ENCODE measurements at places on chromosomes 3 and 15.

DNA sequence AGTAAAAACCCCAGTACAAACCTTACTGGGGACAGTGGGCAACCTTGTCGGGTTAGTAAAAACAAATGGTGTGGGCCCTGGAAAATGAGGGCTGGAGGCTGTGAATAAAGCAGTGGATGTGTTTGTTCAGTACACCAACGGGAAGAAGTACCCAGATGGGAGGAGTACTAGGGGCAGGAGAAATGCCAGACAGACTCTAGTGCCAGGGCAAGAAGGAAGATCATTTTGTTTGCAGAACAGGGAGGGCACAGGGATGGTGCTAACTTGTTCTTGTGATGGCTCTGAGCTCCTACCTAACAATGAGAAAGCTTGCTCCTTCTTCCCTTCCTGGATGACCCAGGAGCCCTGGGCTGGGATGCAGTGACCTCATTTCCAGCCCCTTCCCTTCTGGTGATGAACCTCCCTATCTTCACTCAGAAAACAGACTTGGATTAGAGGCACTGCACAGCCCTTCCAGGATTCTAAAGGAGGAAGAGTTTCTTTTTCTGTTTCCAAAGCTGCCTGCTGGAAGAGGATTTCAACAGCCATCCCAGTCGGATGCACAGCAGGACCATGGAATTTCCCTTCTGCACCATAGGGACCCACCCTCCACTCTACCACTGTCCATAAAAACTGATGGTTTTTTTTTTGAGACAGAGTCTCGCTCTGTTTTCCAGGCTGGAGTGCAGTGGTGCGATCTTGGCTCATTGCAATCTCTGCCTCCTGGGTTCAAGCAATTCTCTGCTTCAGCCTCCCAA, 6.1 kb downstream of the RASSF1 start:
- DNase-seq, result no peak

- no peak for DNase-seq
These were observed 552.6 kb upstream of the GOLIM4 start for GRCh38 chr3:168648321-168648720.

- DNase-seq, result no peak
These were observed 162.3 kb upstream of the NR2E3 start for GRCh38 chr15:71648095-71648494.

GRCh38 chr15:78071383-78071782, 6.1 kb downstream of the TBC1D2B start:
- DNase-seq, result no peak

DNA sequence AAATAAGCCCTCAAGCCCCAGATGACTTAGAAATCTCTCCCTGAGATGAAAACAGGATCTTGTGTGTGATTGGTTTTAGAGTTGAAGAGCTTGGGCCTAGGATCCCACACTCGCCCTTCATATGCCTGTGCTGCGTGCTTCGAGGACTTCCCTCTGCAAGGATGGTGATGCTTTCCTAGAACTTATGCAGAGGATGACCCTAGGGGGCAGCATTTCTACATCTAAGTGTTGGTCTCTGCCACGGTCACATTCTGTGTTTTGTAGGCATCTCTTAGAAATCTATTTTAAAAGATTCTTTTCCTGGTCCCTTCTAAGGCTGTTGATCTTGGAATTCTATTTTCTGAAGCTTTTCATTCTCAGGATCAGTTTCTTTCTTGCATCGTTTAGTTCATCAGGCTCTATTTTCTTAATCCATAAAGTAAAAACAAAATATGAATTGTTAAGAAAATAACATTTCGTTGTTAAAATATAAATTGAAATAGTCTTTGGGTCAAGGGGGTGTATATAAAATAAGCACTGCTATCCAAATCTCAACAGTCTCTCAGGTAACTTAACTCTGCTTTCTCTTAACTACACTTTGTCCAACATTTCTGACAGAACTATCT, 45.7 kb downstream of the WDR76 start:
- DNase-seq, result no peak

- DNase-seq, result no peak
These were observed 430.7 kb upstream of the CFAP20DC start for GRCh38 chr3:59480486-59480995.

GRCh38 chr15:89539027-89539426, 36.2 kb upstream of the TICRR start:
- DNase-seq, result no peak

- no peak for DNase-seq
These were observed 20.2 kb downstream of the CHDH start for GRCh38 chr3:53826048-53826447.

- no peak for DNase-seq
These were observed 169.6 kb downstream of the CFAP20DC start for GRCh38 chr3:58880182-58880581.

GRCh38 chr3:66378256-66378655, 122.6 kb downstream of the LRIG1 start:
- no peak for DNase-seq

DNA sequence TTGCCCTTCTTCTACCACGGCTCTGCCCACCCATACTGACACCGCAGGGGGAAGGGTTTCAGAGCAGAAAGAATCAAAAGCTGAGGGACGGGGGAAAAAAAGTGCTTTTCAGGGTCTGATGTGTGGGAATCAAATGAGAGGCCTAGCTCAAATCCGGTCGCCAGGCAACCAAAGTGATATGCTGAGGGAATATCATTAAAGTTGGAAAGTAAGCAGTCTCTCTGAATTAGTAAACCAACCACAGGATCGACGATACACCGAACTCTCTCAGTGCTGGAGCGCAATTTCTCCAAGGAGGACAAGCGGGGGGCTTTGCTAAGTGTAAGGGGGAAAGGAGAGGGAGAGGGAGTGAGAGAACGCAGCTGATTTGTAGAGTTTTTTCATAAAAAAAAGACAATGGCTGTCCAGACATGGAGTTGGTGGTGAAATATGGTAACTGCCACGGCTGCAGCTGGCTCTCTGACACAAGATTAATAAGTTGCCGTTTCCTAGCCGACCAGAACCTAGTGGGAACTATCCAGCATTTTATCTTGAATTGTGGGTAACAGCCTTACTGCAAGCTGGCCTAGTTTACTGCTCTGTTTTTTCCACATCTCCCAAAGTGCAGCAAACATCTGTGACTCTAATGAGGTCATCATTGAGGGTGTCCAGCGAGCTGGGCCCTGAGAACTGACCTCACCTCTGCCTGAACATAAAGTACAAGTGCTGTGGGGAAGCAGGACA, 530.2 kb downstream of the SOX2 start:
- DNase-seq, result no peak

DNA sequence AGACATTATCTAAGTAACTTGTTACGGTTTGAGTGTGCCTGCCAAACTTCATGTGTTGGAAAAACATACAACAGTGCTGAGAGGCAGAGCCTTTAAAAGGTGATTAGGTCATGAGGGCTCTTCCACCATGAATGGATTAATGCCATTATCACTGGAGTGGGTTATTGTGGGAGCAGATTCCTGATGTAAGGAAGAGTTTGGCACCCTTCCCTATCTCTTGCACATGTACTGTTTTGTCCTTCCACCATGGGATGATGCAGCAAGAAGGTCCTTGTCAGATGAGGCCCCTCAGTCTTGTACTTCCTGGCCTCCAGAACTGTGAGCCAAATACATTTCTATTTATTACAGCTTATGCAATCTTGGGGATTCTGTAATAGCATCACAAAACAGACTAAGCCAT, 413.9 kb downstream of the EPHA3 start:
- DNase-seq, result no peak
